ENCODE measurements at places on chromosomes 7 and 10. TPM values are rescaled to one million over a fixed set of nuclear protein-coding genes. Genes with fewer than 3 reads are reported as not detected.

Gene ADCY1
- 5.9 TPM for total RNA-seq

Gene ACTR3C
- 5.7 TPM for total RNA-seq

Gene FAM237B
- total RNA-seq, result not detected

Gene NODAL
- not detected for total RNA-seq

Gene ZNF736
- total RNA-seq, result 3.4 TPM

Gene PRF1
- total RNA-seq, result 4.3 TPM

Gene PRPF18
- 13.9 TPM for total RNA-seq

Gene CYP2W1
- not detected for total RNA-seq

Gene SGCE
- total RNA-seq, result 23.7 TPM

Gene PNLIP
- not detected for total RNA-seq

Gene DYNC1I1
- 30.7 TPM for total RNA-seq

Gene SLC16A9
- 0.89 TPM for total RNA-seq

Gene COL17A1
- total RNA-seq, result 0.43 TPM

Gene SAMD9L
- 3.8 TPM for total RNA-seq

Gene LRRC27
- total RNA-seq, result 4.2 TPM

Gene IGFBP3
- total RNA-seq, result 45.4 TPM

Gene KLF14
- total RNA-seq, result 0.08 TPM

Gene NANOS1
- total RNA-seq, result 16.0 TPM

Gene GCC1
- total RNA-seq, result 7.5 TPM

Gene SFTPA2
- total RNA-seq, result 0.51 TPM

Gene GPR15LG
- not detected for total RNA-seq

Gene OTUD1
- total RNA-seq, result 13.3 TPM

Gene OR2A42
- total RNA-seq, result not detected

Gene LRRD1
- total RNA-seq, result not detected

Gene NRG3
- total RNA-seq, result not detected

Gene SPDYE16
- total RNA-seq, result not detected

Gene INSYN2A
- total RNA-seq, result not detected

Gene GRB10
- 34.7 TPM for total RNA-seq

Gene SUV39H2
- 4.9 TPM for total RNA-seq

Gene CALML5
- total RNA-seq, result not detected

Gene TYSND1
- total RNA-seq, result 6.2 TPM

Gene SPDYE2B
- total RNA-seq, result not detected

Gene RPEL1
- not detected for total RNA-seq

Gene ZC3HAV1L
- 4.0 TPM for total RNA-seq

Gene PAOX
- total RNA-seq, result 3.5 TPM

Gene SFTPD
- 0.43 TPM for total RNA-seq

Gene SUN3
- total RNA-seq, result not detected

Gene CD36
- total RNA-seq, result 1,230 TPM

Gene BTBD16
- not detected for total RNA-seq

Gene GARIN1A
- 1.8 TPM for total RNA-seq

Gene LEP
- 2.7 TPM for total RNA-seq

Gene ZKSCAN5
- total RNA-seq, result 6.7 TPM

Gene AKR1C1
- 39.6 TPM for total RNA-seq

Gene SP8
- total RNA-seq, result not detected

Gene TEX36
- not detected for total RNA-seq

Gene AMZ1
- 0.05 TPM for total RNA-seq

Gene PRSS37
- total RNA-seq, result not detected

Gene MSMB
- total RNA-seq, result not detected

Gene DNAJC12
- total RNA-seq, result 7.1 TPM

Gene PKD2L1
- not detected for total RNA-seq

Gene ASL
- total RNA-seq, result 11.8 TPM

Gene CPA5
- total RNA-seq, result not detected
